ENCODE measurements at places on chromosomes 7 and 10.

DNA sequence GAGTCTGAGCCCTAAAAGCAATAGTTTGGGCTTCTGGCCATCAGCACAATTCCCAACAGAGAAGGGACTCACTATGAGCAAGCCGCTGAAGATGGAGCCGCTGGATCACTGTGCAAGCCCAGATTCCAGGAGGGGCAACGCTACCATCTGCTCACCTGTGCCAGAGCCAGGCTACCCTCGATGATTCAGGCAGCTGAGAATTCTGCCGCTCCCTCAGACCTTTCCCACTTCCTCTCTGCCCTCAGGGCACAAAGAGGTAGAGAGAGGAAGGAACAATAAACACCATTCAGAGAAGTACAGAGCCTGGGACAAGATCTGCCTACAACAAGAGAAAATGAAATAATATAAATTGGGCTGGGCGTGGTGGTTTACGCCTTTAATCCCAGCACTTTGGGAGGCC is 98.1 kb downstream of the MYOF start:
- DNase-seq: no peak

- DNase-seq: no peak
These were observed 27.1 kb downstream of the PARP12 start for GRCh38 chr7:140035400-140036223.

DNA sequence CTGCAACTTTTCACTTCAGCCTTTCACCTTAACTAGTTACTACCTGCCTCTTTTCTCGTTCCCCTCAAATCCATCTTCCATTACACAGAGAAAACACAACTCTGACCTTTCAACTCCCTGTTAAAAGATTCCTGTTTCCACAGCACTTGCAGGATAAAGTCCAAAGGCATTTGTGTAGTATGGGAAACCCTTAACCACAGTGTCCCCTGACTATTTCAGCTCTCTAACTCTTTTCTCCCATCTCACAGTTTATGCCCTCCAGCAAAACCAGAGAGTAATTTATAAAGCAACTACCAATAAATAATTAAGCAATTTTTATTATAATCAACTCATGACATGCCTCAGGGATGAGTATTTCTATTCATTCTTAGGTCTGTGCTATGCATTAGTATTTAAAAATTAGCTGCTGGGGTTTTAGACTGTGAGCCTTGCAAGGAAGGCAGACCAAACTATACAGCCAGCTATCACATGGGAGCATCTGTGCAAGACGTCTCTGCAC is 51.0 kb downstream of the COL1A2 start:
- no peak for DNase-seq

DNA sequence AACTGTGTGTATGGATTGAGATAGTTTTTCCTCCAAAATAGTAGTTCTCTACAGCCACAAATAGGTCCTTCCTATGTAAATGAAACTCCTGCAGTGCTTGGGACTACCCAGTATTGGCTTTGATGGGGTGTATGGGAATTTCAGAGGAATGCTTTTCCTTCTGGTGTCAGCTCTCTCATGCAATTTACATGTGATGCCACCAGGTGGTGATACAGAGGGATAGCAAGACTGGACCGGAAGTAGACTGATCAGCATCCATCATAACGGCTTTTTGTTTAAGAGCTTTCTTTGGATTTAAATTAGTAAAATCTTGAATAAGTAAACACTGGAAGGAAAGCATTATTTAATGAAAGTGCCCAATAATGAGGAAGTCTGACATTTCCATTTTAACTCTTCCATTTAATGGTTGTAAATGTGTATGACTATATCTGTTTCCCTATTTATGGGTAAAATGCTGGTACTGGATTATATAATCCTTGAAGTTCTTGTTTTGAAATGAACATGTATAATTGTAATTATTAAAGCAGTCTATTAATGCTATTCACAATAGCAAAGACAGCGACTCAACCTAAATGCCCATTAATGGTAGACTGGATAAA is 22.7 kb downstream of the DYNC1I1 start:
- DNase-seq: no peak

DNA sequence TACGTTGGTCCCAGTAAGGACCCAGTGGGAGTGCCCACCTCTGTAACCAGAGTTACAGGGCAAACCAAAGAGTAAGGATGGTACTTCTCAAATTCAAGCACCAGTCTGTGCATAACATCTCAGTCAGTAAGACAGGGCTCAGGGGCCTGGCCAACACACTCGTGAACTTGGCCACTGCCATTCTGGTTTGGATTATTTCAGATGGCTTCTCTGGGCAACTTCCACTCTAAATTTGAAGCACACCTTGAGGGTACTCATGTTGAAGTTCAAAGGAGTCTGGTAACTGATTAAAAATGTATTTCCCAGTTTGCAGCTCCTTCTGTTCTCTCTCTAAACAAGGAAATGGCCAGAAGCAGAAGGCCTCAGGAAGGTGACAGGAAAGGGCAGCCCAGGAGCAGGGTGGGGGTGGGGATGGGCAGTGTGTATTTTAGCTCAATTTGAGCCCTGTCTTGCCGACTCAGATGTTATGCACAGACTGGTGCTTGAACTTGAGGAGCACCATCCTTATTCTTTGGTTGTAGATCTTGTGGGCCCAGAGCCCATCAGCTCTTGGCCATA is 107.3 kb upstream of the GLI3 start:
- no peak for DNase-seq

All from activated CD8-positive, alpha-beta memory T cell treated with anti-CD3 and anti-CD28 coated beads for 1 hour (primary cell).